ENCODE measurements at places on chromosomes 1 and 21.

GRCh38 chr1:115114308-115114707 is 25.0 kb upstream of the TSPAN2 start:
- no peak overlapping the region for H3K4me3 ChIP-seq
- H3K27me3 ChIP-seq: no peaks in the 10 kb centered on the region
- H3K27ac ChIP-seq: peak overlapping the region; percentile 65
- peaks cover 43% of the 10 kb centered on the region for H3K4me1 ChIP-seq

DNA sequence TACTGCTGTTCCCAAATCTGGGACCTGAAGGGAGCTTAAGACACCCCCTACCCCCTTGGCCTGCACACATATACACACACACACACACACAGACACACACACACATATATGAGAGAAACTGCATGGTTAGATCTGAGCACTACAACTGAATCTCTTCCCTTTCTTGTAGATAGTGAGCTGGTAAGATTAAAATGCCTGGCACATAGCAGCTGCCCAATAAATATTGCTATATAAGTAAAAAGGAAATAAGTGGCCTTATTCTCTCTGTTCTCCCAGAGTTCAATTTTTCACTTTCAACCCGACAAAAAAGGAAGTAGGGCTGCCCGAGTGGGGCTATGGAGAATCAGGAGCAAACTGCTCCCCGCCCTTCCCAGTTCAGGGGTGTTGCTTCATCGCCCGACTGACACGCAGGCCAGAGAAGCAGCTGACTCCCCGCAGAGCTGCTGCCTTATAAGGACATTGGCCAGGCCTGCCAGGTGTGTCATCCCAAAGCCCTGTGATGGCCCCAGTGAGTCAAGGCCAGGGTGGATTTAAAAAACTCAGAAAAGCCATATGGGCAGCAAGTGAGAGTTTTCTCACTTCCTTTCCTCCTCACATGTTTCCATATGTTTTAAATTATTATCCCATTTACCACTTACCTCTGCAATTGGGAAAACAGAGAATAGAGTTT is 106.5 kb upstream of the SLC44A3 start:
- no peaks in the 10 kb centered on the region for H3K36me3 ChIP-seq
- H3K27ac ChIP-seq: no peak overlapping the region

- H3K4me3 ChIP-seq: no peak overlapping the region
- H3K27ac ChIP-seq: no peak overlapping the region
- no peaks in the 10 kb centered on the region for H3K36me3 ChIP-seq
- H3K4me1 ChIP-seq: no peaks in the 10 kb centered on the region
- H3K27me3 ChIP-seq: no peaks in the 10 kb centered on the region
- DNase-seq: peak; percentile 15
Observed at GRCh38 chr1:7589774-7590425, 181.2 kb upstream of the VAMP3 start.

DNA sequence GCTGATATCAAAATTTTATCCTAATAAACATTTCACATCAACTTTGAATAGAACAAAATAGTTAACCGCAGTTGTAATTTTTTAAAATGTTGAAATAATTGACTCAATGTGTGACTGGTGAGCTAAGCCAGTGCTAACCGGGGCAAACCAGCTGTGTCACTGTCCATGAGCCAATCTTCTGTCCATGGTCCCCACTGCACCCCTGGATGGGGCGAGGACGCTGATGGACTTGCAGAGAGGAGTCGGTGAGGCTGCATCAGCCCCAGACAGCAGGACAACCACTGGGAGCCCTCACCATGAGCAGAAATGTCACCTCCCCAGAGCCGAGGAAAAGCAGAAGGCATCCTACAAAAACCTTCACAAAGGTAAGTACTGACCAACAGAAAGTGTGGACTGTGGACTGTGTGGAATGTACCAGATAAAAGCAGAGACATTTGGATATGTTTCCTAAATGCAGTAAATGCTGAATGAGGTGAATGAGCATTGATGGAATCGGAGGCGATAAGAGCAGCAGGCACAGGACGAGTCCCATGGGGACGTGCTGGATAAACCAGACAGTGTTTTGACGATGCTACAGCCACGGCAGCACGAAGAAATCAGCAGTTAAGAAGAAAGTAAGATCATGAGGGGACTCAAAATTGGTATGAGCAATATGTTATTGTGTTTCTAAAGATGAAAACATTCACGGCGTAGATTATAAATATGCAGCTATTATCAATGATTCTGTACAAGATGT is 115.0 kb upstream of the BACE2 start:
- H3K4me1 ChIP-seq: no peaks in the 10 kb centered on the region
- no peak for DNase-seq
- no peak overlapping the region for H3K27ac ChIP-seq
- H3K4me3 ChIP-seq: no peak overlapping the region
- H3K36me3 ChIP-seq: no peaks in the 10 kb centered on the region
- no peaks in the 10 kb centered on the region for H3K27me3 ChIP-seq

- no peak for DNase-seq
- H3K36me3 ChIP-seq: no peaks in the 10 kb centered on the region
- no peaks in the 10 kb centered on the region for H3K27me3 ChIP-seq
- no peak overlapping the region for H3K4me3 ChIP-seq
Observed at GRCh38 chr1:56844545-56845136, 10.0 kb upstream of the C8A start.

- no peaks in the 10 kb centered on the region for H3K27me3 ChIP-seq
- H3K4me1 ChIP-seq: no peaks in the 10 kb centered on the region
- H3K36me3 ChIP-seq: no peaks in the 10 kb centered on the region
Observed at GRCh38 chr1:164667600-164667999, 108.6 kb downstream of the PBX1 start.

DNA sequence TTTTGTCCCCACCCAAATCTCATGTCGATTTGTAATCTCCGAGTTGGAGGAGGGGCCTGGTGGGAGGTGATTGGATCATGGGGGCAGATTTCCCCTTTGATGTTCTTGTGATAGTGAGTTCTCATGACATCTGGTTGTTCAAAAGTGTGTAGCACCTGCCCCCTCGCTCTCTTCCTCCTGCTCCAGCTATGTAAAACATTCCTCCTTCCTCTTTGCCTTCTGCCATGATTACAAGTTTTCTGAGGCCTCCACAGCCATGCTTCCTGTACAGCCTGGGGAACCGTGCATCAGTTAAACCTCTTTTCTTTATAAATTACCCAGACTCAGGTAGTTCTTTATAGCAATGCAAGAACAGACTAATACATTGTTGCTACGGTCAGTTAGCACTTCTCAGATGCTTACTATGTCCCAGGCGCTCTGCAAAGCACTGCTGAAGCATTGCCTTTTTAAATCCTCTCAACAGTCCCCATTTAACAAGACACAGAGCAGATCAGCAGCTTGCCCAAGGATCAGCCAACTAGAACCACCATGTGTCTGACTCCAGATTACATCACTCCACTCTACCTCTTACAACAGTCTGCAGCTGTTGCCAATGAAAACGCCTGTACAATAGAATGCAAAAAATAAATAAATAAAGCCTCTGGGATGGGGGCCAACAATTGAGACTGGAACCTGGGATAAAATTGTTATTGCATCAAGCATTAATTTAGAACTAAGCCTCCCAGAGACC is 52.4 kb upstream of the USP1 start:
- H3K4me1 ChIP-seq: no peaks in the 10 kb centered on the region
- no peak overlapping the region for H3K27ac ChIP-seq
- no peak overlapping the region for H3K4me3 ChIP-seq
- H3K27me3 ChIP-seq: no peaks in the 10 kb centered on the region

GRCh38 chr1:94094469-94095111 is 26.4 kb downstream of the ABCA4 start:
- no peaks in the 10 kb centered on the region for H3K27me3 ChIP-seq
- H3K4me1 ChIP-seq: peaks cover 36% of the 10 kb centered on the region
- H3K27ac ChIP-seq: peak overlapping the region; percentile 83
- H3K36me3 ChIP-seq: no peaks in the 10 kb centered on the region
- H3K4me3 ChIP-seq: peak overlapping the region; percentile 3
- DNase-seq: peak; percentile 88

- no peaks in the 10 kb centered on the region for H3K36me3 ChIP-seq
- H3K4me1 ChIP-seq: peaks cover 16% of the 10 kb centered on the region
- no peak overlapping the region for H3K27ac ChIP-seq
- no peak overlapping the region for H3K4me3 ChIP-seq
- no peak for DNase-seq
- H3K27me3 ChIP-seq: no peaks in the 10 kb centered on the region
Observed at GRCh38 chr1:229209386-229209785, 61.5 kb upstream of the RAB4A start.

DNA sequence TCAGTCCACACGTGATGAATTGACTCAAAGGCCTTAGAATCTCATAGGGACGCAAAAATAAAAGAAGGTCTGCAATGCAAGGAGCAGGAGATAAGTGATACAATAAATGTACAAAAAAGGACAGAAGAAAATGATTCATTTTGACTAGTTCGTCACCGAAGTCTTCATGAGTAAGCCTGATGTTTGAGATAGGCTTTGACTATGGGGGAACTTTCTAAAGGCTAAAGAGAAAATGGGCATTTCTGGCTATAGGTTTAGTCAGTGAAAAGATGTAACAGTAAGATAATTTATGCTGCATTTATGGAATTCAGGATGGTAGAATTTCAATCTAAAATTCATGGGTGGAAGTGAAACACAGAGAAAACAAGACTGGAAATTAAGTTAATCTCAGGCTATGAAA is 163.0 kb downstream of the ADGRL4 start:
- DNase-seq: no peak
- no peaks in the 10 kb centered on the region for H3K4me1 ChIP-seq
- no peaks in the 10 kb centered on the region for H3K27me3 ChIP-seq
- no peak overlapping the region for H3K4me3 ChIP-seq
- no peaks in the 10 kb centered on the region for H3K36me3 ChIP-seq

- no peaks in the 10 kb centered on the region for H3K27me3 ChIP-seq
- no peak overlapping the region for H3K4me3 ChIP-seq
Observed at GRCh38 chr1:165645654-165646366, 14.8 kb downstream of the MGST3 start.

GRCh38 chr1:38256072-38256471 is 209.5 kb upstream of the POU3F1 start:
- no peaks in the 10 kb centered on the region for H3K27me3 ChIP-seq
- H3K4me3 ChIP-seq: no peak overlapping the region
- no peaks in the 10 kb centered on the region for H3K4me1 ChIP-seq
- H3K36me3 ChIP-seq: no peaks in the 10 kb centered on the region

DNA sequence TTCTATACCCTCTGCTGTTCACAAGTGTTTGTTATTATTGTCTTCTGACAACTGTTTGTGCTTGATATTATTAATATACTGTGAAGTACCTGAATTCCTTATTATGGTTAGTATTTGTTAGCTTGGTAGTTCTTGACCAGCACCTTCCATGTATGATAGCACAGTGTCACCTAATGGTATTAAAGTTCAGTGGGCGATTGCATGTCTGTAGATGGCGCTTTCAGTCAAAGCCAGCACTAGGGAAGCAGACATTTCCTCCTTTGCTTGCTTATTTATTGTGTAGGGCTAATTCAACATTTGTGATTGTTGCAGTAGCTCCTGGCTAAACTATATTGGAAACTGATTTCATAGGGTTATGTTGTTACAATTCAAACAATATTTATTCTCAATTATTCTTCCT is 218.0 kb downstream of the ZP4 start:
- no peaks in the 10 kb centered on the region for H3K27me3 ChIP-seq
- no peaks in the 10 kb centered on the region for H3K36me3 ChIP-seq
- DNase-seq: no peak
- no peaks in the 10 kb centered on the region for H3K4me1 ChIP-seq
- H3K4me3 ChIP-seq: no peak overlapping the region
- H3K27ac ChIP-seq: no peak overlapping the region

GRCh38 chr1:22782406-22782805 is 71.8 kb downstream of the EPHB2 start:
- H3K4me1 ChIP-seq: no peaks in the 10 kb centered on the region
- H3K36me3 ChIP-seq: no peaks in the 10 kb centered on the region
- peaks cover 12% of the 10 kb centered on the region for H3K27me3 ChIP-seq
- no peak overlapping the region for H3K27ac ChIP-seq
- H3K4me3 ChIP-seq: no peak overlapping the region
- DNase-seq: no peak

- DNase-seq: no peak
- H3K4me3 ChIP-seq: no peak overlapping the region
- peaks cover 7% of the 10 kb centered on the region for H3K36me3 ChIP-seq
- no peak overlapping the region for H3K27ac ChIP-seq
- peaks cover 3% of the 10 kb centered on the region for H3K4me1 ChIP-seq
- no peaks in the 10 kb centered on the region for H3K27me3 ChIP-seq
Observed at GRCh38 chr1:155522069-155522468, 40.5 kb downstream of the ASH1L start.

- no peaks in the 10 kb centered on the region for H3K27me3 ChIP-seq
- H3K4me1 ChIP-seq: peaks cover 26% of the 10 kb centered on the region
- H3K4me3 ChIP-seq: no peak overlapping the region
- peak overlapping the region; percentile 33 for H3K27ac ChIP-seq
- H3K36me3 ChIP-seq: peaks cover 31% of the 10 kb centered on the region
Observed at GRCh38 chr1:35452106-35452774, 105.0 kb downstream of the KIAA0319L start.

DNA sequence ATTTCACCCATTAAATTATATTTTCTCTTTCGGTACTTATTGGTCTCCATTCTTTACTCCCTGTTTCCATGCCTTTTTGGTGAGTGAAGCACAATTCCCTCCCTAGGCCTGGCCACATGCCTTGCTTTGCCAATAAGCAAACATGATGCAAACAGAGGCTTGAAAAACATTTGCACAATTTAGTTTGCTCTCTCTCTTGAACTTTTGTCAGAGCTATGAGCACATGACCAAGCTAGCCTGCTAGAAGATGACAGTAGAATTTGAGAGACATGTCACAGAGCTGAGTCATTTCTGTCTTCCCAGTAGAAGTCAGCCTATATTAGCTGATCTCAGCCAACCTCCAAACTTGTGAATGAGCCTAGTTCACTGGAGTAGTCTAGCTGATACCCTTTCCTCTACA is 24.6 kb downstream of the ANGPTL3 start:
- peaks cover 20% of the 10 kb centered on the region for H3K36me3 ChIP-seq
- no peak overlapping the region for H3K27ac ChIP-seq
- no peaks in the 10 kb centered on the region for H3K27me3 ChIP-seq
- H3K4me3 ChIP-seq: no peak overlapping the region

GRCh38 chr21:33386222-33386784 is 16.9 kb upstream of the IFNGR2 start:
- no peak overlapping the region for H3K4me3 ChIP-seq
- no peak overlapping the region for H3K27ac ChIP-seq
- no peaks in the 10 kb centered on the region for H3K36me3 ChIP-seq
- no peak for DNase-seq
- H3K4me1 ChIP-seq: no peaks in the 10 kb centered on the region
- H3K27me3 ChIP-seq: no peaks in the 10 kb centered on the region

GRCh38 chr1:23553231-23554126 is 5.8 kb downstream of the ID3 start:
- peaks cover 25% of the 10 kb centered on the region for H3K4me1 ChIP-seq
- DNase-seq: no peak
- peaks cover 18% of the 10 kb centered on the region for H3K36me3 ChIP-seq
- peak overlapping the region; percentile 94 for H3K27ac ChIP-seq

DNA sequence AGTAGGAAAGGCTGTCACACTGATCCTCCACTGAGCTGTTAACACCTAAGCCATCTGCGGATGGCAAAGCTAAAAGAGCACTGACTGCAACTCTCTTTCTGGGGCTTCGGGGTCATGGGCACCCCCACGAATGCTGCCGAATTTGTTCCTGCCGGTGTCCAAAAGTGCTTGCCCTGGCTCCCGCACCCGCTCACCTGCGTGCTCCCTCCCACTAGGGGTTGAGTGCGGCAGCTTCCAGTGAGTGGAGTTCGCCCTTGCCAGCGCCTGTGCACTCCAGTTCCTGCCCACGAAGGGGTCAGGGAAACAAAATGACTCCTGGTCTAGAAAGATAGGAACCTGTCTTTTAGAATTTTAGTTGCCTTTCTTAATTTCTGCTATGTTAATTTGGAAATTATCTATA is 78.7 kb downstream of the IFI44 start:
- no peaks in the 10 kb centered on the region for H3K36me3 ChIP-seq
- no peaks in the 10 kb centered on the region for H3K27me3 ChIP-seq

- DNase-seq: no peak
- H3K27ac ChIP-seq: no peak overlapping the region
- H3K4me1 ChIP-seq: no peaks in the 10 kb centered on the region
- no peaks in the 10 kb centered on the region for H3K36me3 ChIP-seq
- H3K4me3 ChIP-seq: no peak overlapping the region
- H3K27me3 ChIP-seq: no peaks in the 10 kb centered on the region
Observed at GRCh38 chr21:29797155-29797554, 142.6 kb downstream of the GRIK1 start.

Data from tibial artery (tissue), 4 donors.